ENCODE measurements at places on chromosomes 7 and 10.

DNA sequence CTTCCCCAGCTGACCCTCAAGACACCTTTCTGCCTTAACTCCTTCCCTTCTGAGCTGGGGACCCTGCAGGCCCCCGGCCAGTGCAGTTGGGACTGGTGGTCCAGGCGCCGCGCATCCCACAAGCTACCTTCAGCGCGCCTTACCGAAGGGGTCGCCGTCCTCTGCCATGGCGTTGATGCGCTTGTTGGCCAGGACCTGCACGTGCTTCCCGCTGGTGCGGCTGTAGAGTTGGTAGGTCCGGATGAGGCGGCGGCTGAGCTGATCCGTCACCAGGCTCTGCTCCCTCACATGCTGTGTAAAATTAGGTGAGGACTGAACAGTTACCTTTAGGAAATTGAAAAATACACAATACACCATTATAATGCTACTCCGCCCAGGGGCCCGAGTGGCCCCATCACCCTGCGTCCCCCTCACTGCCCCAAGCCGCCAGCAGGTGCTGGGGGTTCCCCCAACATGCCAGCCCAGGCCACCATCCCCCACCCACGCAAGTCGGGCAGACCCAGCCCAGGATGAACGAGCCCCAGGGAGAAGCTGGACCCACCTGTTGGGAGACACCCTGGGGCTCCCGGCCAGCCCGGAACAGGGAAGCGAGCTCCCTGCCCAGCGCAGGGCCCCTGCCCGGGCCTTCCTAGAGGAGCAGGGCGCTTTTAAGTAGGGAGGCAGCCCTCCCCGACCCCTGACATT, 1.2 kb downstream of the FGF8 start:
- DNase-seq, result no peak

- no peak for DNase-seq
These were observed 97.7 kb downstream of the NRCAM start for GRCh38 chr7:108358553-108358952.

DNA sequence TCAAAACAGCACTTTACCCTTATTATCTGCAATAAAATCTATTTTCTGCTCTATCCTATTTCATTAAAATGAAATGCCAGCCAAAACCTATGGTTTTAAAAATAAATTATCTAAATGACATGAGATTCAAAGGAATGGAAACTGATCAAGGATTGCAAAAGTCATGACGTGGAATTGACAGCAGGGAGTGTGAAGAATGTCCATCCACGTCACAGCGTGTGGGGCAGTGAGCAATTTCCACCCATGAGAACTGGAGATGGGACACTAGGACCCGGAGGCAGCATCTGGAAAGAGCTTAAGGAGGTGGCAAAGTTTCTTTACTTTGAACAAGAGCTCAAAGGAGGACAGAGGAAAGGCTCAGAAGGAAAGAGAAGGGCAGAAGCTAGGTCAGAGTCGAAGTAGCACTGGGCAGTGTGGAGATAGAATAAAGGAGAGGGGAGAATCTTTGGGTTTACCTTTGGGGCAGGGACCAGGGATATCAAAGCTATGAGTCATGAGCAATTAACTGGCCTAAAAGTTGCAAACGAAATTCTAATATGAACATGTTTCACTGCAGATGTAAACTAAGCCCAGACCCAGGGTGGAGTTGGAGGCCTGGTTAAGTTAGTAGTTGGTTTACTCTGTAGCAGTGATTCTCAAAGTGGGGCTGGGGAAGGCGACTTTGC, 24.9 kb upstream of the STK17A start:
- no peak for DNase-seq

DNA sequence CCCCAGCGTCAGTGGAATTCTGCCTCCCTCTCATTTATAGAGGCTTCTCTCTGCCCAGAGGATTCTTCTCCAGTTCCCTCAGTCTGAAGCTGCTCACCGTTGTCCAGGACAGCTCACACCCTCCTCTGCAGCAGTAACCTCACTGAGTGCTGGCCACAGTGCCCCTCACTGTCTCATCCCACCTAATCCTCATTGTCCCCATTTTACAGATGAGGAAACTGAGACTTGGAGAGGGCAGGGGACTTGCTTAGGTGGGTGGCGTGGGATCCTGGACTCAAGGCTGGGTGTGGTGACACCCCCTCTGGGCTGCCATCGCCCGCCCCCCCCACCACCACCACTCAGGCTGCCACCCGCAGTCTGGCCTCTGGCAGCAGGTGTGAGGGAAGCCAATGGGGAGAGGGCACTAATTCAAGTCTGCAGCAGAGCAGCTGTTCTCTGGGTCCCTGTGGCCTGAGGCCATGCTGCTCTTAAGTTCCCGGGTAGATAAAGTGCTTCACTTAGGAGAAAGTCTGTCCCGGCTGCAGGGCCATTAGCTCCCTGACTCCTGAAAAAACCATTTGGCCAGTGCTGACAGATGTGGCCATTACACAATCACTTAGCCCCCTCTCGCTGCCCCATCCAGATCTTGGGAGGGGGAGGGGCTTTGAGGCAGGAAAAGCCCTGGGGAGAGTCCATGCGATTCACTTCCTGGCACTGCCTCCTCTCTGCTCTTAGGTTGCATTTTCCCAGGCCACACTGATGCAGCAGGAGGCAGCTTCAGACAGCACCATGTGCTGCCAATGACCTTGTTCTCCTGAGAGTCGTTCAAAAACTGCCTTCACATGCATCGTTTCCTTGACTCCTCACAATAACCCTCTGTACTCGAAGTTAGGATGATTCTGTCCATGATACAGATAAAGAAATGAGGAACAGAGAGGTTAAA, 36.3 kb downstream of the DRGX start:
- no peak for DNase-seq

GRCh38 chr10:110487411-110488331, 10.0 kb upstream of the DUSP5 start:
- no peak for DNase-seq

GRCh38 chr10:132899751-132900065, 42.7 kb downstream of the CFAP46 start:
- no peak for DNase-seq

GRCh38 chr10:111837086-111837485, 346.5 kb downstream of the GPAM start:
- DNase-seq, result no peak

GRCh38 chr7:88395715-88396114, 89.0 kb upstream of the STEAP4 start:
- no peak for DNase-seq

DNA sequence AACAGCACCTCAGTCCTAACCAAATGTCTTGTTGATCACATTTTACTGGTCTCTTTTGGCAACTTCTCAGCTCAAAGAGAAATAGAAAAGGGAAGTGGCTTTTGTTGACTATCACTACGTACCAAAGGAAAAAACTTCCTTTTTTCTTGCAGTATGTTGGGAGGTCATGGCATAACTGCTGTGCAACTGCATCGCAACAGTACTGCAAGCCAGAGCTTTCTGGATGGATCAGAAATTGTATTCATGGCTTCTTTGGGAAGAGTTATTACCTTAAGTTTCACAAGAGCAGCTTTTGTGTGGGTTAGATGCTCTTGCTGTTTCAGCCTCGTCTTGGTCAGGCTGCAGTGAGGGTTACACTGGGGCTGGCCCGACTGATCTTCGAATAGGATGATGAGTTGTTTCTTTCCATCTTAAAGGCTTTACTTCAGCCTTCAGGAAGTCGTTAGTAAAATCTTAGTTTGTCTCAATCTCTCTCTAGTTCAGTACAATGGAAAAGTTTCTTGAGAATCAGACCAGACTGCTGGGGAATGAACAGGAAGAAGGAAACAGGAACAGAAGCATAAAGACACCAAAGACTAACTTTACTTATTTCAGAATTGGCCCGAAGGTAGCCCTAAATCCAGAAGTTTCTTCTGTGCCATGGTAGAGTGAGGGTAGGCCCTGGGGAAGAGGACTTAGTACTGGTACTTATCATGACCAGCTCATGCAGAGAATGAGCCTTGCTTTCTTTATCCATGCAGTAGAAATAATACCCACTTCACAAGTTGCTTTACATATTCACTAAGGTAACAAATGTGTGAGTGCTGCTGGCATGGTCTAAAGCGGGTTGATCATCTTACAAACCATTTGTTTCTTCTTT, 153.6 kb downstream of the CELF2 start:
- peak; percentile 36 for DNase-seq

- DNase-seq, result no peak
These were observed 26.2 kb upstream of the ZNF467 start for GRCh38 chr7:149799397-149800168.

GRCh38 chr10:74067373-74068352, 69.7 kb downstream of the VCL start:
- no peak for DNase-seq

DNA sequence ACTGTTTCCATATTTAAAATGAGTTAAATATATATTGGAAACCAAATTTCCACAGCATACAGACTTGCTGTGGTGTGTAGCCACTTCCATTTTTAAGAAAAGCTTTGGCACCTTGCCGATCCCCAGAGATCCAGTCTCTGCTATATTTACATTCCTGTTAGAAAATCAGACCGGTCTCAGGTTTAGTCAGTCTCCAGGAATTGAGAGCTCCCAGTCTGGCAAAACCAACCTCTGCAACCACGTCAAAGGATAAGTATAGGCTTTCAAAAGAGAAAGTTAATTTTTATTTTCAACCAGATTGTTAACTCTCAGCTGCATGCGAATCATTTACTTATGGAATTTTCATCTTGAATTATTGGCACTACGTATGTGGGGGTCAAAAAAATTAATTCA, 28.2 kb downstream of the PUS7 start:
- no peak for DNase-seq

DNA sequence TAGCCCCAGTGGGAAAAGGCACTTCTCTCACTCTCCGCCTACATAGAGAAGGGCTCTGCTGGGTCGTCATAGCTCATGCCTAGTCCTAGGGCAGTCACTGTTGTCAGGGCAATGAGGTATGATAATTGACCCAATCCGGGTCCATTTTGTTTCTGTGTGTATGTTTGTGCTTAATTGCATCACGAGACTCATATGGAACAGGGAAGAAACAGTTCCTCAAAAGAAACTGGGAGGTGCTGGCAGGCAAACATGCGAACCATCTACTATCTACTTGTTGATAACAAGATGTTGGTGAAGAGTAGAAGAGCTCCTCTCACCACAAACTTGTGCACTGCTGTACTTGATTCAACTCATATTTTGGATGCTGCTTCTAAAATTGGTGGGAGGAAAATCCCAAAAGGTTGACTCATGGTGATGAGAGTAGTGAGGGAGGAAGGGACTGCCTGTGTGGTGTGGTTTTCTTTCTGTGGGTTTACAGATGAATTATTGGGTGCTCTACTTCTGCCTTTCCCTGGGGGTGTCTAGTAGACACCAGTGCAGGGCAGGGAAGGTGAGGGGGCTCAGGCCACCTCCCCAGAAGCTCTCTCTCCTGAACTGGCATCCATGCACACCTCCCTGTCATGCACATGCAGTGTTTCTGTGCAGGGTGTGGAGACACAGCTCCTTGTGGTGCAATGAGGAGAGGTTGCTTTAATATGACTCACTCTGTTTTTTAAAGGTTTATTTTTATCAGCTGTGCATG, 29.4 kb downstream of the LSMEM1 start:
- no peak for DNase-seq

GRCh38 chr10:71234970-71235685, 22.8 kb downstream of the UNC5B start:
- DNase-seq, result peak; percentile 24

DNA sequence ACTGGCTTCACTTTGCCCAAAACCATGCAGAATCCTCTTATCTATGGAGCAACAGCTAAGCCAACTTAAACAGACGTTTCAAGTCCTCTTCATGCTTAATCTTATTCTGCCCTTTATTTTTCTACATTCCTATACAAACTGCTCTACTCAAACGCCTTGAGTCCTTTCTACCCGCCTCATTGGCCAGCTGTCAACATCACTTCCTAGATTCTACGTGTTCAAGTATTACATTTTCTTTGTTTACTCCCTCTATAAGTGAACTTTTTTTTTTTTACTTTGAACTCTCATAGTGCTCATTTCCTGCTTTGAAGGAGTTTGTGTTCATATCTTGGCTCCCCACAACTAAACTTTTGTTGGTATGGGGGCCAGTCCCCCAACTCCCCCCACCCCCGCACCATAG, 28.9 kb upstream of the SLC26A5 start:
- no peak for DNase-seq

DNA sequence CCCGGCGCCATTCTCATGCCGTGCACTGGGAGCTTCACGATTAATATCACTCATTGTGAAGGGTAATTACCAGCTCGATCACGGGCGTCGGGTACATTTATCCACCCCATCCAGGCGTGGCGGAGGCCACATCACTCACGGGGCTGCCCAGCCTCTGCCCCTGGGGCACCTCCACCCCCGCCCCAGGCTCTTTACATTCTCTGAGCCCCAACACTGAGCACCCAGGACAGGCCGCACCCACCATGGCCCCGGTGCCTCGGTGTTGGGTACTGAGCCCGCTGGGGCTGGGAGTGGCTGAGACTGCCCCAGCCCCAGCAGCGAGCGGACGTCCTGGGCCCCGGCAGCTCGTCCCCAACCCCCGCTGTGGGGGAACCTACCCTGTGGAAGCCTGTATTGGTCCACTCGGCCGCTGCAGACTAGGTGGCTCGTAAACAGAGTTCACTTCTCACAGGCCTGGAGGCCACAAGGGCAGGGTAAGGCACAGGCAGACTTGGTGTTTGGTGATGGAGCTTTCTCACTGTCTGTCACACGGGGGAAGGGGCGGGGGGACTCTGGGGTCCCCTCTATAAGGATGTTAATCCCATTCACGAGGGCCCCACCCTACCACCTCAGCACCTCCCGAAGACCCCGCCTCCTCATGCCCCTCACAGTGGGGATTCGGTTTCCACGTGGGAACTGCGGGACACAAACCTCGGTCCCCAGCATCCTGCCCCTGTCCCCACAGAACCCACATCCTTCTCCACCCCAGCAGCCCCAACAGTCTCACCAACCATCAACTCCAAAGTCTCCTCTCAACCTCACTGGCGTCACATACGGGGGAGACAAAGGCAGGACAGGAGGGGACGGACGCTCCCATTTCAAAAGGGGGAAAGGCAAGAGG, 184.1 kb downstream of the ELFN1 start:
- DNase-seq, result no peak

DNA sequence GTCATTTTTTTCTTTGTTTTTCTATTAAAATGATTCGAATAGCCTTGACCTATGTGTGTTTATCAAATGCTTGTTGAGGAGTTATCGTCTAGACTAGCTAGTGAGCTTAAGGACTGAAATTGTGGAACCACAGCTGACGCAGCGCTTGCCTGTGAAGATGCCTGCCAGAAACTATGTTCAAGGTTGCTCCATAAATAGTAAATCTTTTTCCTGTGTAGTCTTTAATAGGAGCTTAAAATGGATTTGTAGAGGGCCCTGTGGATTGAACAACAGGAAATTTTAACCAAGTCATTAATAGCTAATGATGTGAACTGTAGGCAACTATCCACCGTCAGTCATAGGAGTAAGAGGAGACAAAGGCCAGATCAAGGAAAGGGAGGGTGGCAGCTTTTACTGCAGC, 145.1 kb downstream of the GNAI1 start:
- no peak for DNase-seq

DNA sequence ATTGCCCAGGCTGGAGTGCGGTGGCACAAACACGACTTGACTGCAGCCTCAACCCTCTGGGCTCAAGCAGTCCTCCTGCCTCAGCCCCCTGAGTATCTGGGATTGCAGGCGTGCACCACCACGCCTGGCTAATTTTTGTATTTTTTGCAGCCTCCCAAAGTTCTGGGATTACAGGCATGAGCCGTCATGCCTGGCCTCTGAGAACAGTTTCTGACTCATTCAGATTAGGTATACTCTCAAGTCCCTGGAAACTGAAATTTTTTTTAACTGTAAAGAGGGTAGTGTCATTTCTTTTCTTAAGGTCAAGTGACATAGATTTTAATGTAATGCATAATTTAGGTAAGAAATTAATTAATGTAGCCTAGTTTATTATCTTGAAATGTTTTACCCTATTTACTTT, 104.7 kb downstream of the SEPTIN7 start:
- DNase-seq, result no peak

- no peak for DNase-seq
These were observed 191.0 kb upstream of the PLPP4 start for GRCh38 chr10:120266022-120266421.

Measured in midbrain (tissue), 1 donor.